ENCODE measurements at places on chromosomes 3 and 15.

GRCh38 chr3:2603692-2604289 lies 505.1 kb downstream of the CNTN4 start:
- no peak for DNase-seq

DNA sequence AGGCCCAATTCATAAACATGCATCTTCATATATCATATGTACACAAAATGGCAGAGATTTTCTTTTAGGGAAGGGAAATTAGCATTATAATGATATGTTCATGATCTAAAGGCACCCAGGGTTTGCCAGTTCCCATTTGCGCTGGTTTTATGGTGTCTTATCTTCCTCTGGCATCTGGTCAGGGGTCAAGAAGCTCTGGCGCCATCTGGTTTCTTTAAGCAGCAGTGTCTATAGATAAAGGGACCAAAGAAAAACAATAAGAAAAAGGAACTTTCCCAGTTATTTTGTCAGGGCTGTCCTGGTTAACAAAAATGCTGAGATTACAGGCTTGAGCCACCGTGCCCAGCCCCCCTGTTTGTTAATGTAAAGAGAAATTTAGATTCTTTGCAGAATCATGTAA lies 3.3 kb upstream of the DCP1A start:
- peak; percentile 88 for DNase-seq

DNA sequence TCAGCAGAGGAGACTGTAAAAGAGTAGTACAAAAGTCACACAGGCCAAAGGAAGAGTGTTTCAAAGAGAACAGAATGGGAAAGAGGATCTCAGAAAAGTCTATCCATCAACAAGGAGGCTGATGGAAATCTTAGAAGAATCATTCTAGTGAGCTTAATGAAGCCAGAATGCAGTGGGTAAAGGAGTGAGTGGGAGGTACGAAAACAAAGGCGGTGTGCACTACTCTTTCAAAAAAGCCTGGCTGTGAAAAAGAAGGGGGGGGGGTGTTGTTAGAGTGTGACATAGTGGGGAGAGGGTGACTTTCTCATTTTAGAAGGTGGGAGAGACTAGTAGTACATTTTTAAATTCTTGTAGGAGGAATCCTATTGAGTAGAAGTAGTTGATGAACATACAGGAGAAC lies 11.7 kb downstream of the PAQR9 start:
- no peak for DNase-seq

GRCh38 chr3:14377838-14378169 lies 24.6 kb upstream of the SLC6A6 start:
- peak; percentile 72 for DNase-seq

DNA sequence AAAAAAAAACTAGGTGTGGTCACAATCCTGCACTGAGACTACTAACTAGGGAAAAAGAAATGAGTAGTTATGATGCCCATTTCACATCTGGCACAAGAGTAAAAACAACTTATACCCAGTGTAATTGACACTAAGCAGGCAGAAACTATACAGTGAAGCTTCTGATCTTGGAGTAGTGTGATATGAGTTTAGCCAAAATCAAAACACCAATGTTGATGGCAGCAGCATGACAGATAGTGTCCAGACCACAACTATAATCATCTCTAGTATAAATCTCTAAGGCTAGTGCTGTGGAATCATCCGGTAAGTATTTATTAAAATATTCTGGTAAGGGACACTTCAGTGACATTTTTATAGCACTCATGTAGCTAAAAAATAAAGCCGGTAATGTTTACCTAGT lies 108.5 kb upstream of the EPHA6 start:
- DNase-seq = no peak

DNA sequence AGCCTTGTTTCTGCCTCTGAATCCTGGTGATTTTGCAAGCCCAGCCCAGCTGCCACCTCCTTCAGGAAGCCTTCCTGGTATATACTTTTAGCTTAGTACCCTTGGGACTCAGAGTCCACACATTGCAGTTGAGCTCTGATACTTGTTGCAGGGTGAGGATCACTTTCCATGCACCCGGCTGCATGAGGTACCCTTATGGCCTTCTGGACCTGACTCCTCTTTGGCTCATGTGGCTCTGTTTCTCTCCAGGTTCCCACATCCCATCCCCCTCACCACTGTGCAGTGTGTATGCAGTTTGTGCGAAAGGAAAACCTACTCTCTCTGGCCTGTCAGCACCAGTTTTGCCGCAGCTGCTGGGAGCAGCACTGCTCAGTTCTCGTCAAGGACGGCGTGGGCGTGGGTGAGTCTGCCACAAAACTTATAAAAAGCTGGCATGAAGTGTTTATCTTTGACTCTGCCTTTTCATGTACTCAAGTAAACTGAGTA lies 23.1 kb upstream of the P4HTM start:
- DNase-seq = no peak

- DNase-seq = no peak
Measured at GRCh38 chr3:69563981-69564380, 175.3 kb upstream of the MITF start.

DNA sequence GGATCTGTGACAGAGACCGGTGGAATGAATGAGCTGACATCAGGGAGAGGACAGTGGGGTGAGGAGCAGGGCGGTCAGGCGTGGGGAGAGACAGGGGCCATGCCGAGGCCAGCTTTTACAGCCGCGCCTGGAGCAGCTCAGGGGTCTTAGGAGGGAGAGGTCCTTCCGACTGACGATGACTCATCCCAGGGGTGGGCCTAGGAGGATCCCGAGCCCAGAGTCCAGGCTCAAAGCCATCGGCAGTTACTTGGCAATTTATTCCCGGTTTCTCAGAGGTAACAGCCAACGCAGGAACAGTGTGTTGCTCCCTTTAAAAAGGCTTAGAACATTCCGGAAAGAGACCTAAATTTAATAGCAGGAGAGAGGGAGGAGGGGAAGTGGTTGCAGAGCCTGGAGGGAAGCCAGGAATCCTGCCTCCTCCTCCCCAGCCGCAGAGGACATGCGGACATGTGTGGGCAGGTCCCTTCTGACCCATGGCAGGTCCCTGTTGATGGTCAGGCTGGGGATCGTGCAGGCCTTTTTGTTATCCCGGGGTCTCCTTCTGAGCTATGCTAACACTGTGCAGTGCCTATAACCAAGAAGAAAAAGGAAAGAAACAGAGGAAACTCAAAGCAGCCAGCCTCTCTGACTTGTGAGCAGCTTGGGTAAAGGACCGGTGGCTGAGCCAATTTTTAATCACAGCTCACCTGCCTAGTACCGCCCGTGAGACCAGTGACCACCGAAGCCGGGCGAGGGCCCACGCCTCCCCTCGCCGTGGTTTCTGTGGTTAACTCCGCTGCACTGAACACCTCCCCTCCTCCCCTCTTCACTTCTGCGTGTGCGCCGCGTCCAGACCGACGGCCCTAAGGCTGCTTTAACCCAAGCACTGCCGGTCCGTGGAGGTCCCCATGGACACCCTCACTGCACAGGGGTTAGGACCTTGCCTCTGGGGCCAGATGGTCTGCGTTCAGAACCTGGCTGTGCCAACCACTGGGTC lies 392.4 kb upstream of the PROK2 start:
- no peak for DNase-seq

DNA sequence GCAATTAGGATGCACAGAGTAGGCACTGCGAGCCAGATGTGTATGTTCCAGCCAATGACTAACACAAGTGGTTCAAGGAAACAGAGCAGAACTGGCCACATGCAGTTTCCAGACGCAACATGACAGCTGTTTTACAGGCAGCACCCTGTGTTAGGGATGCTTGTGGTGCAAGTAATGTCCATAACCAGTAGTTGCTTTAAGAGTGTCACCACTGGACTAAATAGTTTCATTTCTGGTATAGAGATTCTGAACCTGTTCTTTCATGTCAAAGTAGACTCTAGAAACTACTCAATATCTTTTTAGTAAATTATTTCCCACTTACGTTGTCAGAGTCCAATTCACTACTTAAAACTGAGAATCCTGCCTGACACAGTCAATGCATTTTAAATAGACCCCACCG lies 14.5 kb upstream of the LPP start:
- no peak for DNase-seq

DNA sequence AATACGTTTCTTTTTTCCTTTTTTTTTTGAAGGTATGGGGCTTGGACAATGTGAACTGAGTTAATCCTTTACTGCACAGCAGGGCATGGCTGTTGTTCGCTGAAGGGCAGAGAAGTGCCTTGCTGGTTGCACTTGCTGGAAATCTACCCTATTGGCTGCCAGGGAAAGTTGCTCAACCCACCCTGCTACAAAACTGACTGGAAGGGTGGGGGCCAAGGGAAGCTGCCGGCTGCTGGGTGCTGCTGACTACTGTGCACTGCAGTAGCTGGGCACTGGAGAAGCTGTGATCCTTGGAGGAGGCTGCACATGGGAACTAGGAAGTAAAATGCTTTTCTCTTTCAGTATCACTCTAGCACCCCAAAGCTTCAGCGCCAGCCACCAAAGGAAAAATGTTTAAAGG lies 70.5 kb downstream of the ETV5 start:
- DNase-seq = no peak

DNA sequence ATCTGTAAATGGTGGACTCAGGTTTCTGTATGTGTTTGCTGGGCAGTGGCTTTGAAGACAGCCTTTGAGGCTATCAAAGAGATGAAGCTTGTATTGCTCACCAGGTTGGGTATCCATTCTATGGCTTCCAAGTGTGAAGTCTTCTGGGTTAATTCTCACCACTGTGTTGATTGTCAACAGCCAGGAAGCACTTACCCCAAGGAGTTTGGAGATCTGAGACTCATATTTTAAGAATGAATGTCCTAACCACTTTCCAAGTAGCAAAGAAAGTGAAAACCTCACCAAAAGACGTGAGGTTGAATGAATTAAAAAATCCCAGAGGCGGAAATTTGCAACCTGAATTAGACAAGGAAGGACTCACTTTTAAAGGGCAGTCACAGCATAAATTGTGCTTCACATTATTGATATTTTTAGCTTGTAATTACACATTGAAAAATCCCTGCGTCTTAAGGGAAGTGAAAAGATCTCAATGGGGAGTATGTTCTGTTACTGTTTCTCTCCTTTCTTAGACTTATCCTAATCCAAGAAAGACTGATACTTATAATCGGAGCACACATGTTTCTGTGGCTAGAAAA lies 304.0 kb upstream of the TPRG1 start:
- no peak for DNase-seq

GRCh38 chr15:83559310-83559966 lies 94.5 kb upstream of the ADAMTSL3 start:
- no peak for DNase-seq

DNA sequence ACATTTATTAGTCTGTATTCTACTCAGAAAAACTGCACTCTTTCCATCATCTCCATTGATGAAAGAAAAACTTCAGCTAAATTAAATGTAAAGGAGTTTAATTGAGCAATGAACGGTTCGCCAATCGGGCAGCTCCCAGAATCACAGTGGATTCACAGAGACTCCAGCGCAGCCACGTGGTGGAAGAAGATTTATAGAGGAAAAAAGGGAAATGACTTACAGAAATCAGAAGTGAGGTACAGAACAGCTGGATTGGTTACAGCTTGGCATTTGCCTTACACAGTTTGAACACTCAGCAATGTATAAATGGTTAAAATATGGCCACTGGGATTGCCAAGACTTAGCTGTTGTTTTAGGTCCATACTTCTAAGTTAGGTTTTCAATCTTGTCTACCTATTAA lies 2.8 kb upstream of the SUCLG2 start:
- peak; percentile 7 for DNase-seq

- no peak for DNase-seq
Measured at GRCh38 chr3:149340310-149340933, 7.0 kb upstream of the TM4SF18 start.

GRCh38 chr15:49815950-49816349 lies 195.1 kb downstream of the DTWD1 start:
- DNase-seq = no peak

GRCh38 chr3:105948101-105948500 lies 79.3 kb upstream of the CBLB start:
- no peak for DNase-seq

GRCh38 chr3:192220915-192221314 lies 506.4 kb downstream of the FGF12 start:
- no peak for DNase-seq

GRCh38 chr3:128285967-128286321 lies 132.7 kb downstream of the EEFSEC start:
- DNase-seq = no peak

GRCh38 chr15:77569729-77570125 lies 63.0 kb downstream of the LINGO1 start:
- DNase-seq = no peak

DNA sequence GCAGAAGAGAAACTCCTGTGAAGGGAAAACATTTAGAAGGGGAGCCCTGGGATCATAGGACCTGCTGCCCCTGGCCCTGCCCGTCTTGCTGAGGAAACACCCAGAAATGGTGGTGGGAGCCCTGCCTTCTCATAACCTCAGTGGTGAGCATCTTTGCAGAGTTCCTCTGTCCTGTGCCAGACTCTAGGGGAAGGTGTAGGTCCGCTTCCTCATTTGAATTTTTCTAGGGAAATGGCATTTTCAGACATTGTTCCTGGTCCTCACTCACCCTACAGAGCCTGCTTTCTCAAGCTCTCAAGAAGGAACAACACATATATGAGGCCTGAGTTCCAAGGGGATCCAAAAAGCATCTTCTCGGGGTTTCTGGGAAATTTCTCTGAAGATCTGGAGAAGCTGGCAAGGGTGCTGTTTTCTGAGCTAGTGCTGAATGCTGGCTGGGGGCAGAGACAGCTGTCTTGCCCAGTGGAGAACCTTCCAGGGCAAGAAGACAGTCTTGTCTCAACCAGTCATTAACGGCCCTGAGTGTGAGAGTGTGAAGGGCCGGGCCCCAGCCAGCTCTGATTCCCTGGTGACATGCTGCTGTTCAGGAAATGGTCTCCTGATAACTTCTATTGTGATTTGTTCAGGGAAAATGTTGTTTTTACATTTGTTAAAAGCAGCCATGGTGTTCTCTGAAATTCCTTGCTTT lies 283.1 kb upstream of the LRRFIP2 start:
- no peak for DNase-seq

GRCh38 chr3:154304116-154304786 lies 20.0 kb downstream of the DHX36 start:
- no peak for DNase-seq

- DNase-seq = no peak
Measured at GRCh38 chr3:24495326-24495994, 810 bp upstream of the THRB start.

GRCh38 chr3:76998555-76998954 lies 41.3 kb upstream of the ROBO2 start:
- no peak for DNase-seq

DNA sequence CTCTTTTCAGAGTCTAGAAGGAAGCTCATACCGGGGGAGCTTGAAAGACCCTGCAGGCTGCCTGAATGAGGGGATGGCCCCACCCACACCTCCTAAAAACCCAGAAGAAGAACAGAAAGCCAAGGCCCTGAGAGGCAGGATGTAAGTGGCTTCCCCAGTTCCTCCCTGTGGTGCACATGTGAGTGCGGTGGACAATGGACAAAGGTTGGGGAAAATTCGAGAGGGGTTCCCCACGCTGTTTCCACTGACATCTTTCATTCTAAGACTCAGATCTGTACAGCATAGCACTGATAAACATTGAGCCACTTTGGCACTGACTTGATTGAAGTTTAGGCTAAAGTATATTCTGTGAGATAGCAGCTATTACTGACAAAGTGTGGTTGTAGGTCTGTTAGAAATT lies 79.5 kb upstream of the UMPS start:
- DNase-seq = no peak

DNA sequence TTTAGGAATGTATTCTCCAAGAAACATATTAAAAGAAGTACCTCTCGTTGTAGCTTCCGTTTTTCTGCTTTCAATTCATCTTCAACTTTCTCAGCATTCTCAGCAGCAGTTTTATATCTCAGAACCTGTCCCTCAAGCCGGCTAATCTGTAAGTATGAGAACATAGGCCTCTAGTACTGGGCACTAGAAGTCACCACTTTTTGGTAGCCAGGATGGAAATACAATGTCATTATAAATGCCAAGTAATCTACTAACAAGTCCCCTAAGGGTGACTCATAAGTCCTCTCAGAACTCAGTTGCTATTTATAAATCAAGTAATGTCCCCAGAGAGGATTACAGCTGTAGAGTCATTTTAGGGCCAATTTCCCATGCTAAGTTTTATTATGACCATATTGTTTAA lies 61.1 kb downstream of the MLH1 start:
- no peak for DNase-seq
